Activated T-cell treated with anti-CD3 and anti-CD28 coated beads, Interleukin-2, amount 50 U/mL, for 72 hours (primary cell): ENCODE measurements at places on chromosomes 16 and 17.

- H3K36me3 ChIP-seq = peaks cover 3% of the 10 kb centered on the region
- H3K4me1 ChIP-seq = no peaks in the 10 kb centered on the region
- no peak overlapping the region for H3K27ac ChIP-seq
- no peak overlapping the region for H3K4me3 ChIP-seq
- DNase-seq = no peak
Observed at GRCh38 chr16:62977876-62978275, 941.6 kb upstream of the CDH8 start.

- H3K27me3 ChIP-seq = peaks cover 36% of the 10 kb centered on the region
- no peaks in the 10 kb centered on the region for H3K4me1 ChIP-seq
- H3K4me3 ChIP-seq = no peak overlapping the region
- DNase-seq = no peak
- H3K27ac ChIP-seq = no peak overlapping the region
Observed at GRCh38 chr17:5789528-5789927, 205.2 kb upstream of the NLRP1 start.

DNA sequence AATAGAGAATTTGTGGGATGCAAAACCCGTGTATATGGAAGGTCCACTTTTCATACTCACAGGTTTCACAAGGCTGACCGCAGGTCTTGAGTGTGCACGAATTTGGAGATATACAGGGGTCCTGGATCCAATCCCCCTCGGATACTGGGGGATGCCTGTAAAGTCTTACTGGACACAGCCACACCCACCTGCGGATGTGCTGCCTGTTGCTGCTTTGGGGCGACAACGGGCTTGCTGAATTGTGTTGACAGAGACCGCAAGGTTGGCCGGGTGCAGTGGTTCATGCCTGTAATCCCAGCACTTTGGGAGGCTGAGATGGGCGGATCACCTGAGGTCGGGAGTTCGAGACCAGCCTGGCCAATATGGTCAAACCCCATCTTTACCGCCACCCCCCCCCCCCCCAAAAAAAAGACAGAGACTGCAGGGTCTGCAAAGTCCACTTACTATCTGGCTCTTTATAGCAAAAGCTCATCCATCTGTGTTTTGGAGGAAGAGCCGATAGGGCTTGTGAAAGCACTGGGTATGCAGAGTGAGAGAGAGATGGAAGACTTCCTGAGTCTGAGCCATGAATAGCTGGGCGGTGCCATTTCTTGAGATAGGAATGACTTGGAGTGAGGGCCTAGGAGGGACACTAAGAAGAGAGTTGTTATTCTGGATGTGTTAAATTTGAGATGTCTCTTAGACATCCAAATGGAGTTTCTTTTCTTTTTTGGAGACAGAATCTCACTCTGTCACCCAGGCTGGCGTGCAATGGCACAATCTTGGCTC lies 6.4 kb upstream of the COG1 start:
- no peaks in the 10 kb centered on the region for H3K36me3 ChIP-seq
- H3K27ac ChIP-seq = no peak overlapping the region
- H3K4me1 ChIP-seq = peaks cover 6% of the 10 kb centered on the region
- H3K27me3 ChIP-seq = no peaks in the 10 kb centered on the region
- no peak for DNase-seq

GRCh38 chr17:10121971-10122707 lies 76.3 kb downstream of the GAS7 start:
- peaks cover 42% of the 10 kb centered on the region for H3K4me1 ChIP-seq
- no peak overlapping the region for H3K4me3 ChIP-seq
- no peak for DNase-seq
- H3K27ac ChIP-seq = no peak overlapping the region
- peaks cover 7% of the 10 kb centered on the region for H3K27me3 ChIP-seq

GRCh38 chr16:20203272-20203671 lies 124.0 kb downstream of the GP2 start:
- no peaks in the 10 kb centered on the region for H3K4me1 ChIP-seq
- no peak overlapping the region for H3K27ac ChIP-seq

DNA sequence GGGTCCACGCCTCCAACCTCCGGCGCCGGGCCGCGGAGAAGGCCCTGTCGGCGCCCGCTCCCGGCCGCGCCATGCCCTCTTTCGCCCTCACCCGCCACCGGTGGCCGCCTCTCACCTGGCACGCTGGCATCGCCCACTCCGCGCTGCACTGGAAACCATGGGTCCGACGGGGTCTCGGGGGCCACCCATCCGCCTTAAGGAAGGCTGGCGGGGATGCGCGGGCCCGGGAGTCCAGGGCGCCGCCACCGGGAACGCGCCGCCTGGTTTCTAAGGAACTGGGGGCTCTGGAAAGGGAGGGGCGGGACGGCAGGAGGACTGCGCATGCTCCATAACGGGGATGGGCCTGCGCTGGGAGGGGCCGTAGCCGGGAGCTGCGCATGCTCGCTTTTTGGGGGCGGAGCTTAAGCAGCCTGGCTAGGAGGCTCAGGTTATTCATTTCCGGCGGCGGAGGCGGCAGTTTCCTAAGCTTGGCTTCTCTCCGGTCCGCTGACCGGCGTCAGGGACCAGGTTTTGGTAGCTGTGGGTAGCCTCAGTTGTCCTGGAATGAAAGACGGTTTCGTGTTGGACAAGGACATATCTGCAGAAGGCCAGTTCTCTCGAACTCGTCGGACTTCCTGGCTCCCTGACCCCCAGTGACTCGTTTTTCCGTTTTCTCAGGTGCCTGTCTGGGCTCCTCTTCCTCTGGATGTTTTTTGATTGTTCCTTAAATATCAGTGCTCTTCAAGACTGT lies at the start of gene GFOD2:
Gene GFOD2, minus strand, starts transcription at position 269 of the 730 bp plus-strand sequence. CDS start 33,601 bp downstream, outside the sequence.
- peaks cover 5% of the 10 kb centered on the region for H3K36me3 ChIP-seq
- peak within 1 kb of the TSS; percentile 96 for H3K27ac ChIP-seq
- H3K4me3 ChIP-seq = peak within 1 kb of the TSS; percentile 99
- H3K4me1 ChIP-seq = peaks cover 38% of the 10 kb centered on the region

DNA sequence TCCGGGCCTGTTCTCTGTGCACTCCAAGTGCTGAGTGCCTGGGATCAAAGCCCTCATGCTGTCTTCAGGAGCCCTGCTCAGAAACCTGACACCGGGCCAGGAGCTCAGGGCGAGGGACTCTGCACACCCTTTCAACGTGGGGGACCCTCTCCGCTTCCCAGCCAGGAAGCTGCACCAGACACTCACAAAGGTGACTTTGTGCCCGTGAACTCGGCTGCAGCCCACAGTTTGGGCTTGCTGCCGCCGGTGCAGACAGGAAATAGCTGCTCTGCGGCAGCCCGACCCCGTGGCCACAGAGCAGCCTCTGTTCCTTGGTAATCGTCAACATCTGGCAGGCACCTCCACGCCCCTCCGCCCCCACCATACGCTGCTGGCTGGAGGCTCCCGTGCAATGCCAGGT lies 93.4 kb upstream of the METRNL start:
- no peaks in the 10 kb centered on the region for H3K27me3 ChIP-seq
- H3K27ac ChIP-seq = no peak overlapping the region
- DNase-seq = peak; percentile 65
- peaks cover 21% of the 10 kb centered on the region for H3K4me1 ChIP-seq
- peaks cover 2% of the 10 kb centered on the region for H3K36me3 ChIP-seq

GRCh38 chr16:19485611-19486010 lies 36.3 kb downstream of the GDE1 start:
- H3K27ac ChIP-seq = no peak overlapping the region
- no peak for DNase-seq
- no peaks in the 10 kb centered on the region for H3K27me3 ChIP-seq
- H3K4me3 ChIP-seq = no peak overlapping the region

DNA sequence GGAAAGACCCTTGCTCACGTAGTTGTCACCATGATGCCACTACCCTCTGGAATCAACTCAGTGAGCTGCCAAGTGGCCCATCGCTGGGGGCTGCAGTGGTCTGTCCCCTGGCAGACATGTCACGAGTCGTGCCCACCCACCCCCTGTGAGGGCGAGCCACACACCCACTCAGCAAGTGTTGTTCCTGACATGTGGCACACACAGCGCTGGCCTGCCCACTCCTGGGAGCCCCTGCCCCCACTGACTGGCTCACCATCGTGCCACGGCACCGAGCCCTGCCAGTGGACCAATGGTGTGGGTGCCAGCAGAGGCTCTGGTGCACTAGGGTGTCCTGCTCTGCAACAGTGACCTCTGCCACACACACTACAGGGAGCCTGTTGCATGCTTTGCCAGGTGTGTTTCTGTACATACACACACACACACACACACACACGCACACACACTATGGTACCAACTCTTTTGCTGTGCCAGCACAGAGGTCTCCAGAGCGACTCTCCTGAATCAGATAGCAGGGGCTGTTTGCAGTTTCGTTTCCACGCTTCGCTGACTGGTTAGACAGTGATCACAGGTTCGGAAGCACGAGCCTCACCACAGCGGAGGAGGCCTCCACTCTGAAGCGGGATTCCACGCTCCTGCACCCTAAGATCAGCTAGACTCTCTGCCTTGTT lies 7.7 kb downstream of the RTN4RL1 start:
- H3K4me1 ChIP-seq = peaks cover 8% of the 10 kb centered on the region
- peaks cover 4% of the 10 kb centered on the region for H3K36me3 ChIP-seq
- H3K27ac ChIP-seq = no peak overlapping the region
- DNase-seq = no peak
- H3K27me3 ChIP-seq = peaks cover 31% of the 10 kb centered on the region
- no peak overlapping the region for H3K4me3 ChIP-seq

DNA sequence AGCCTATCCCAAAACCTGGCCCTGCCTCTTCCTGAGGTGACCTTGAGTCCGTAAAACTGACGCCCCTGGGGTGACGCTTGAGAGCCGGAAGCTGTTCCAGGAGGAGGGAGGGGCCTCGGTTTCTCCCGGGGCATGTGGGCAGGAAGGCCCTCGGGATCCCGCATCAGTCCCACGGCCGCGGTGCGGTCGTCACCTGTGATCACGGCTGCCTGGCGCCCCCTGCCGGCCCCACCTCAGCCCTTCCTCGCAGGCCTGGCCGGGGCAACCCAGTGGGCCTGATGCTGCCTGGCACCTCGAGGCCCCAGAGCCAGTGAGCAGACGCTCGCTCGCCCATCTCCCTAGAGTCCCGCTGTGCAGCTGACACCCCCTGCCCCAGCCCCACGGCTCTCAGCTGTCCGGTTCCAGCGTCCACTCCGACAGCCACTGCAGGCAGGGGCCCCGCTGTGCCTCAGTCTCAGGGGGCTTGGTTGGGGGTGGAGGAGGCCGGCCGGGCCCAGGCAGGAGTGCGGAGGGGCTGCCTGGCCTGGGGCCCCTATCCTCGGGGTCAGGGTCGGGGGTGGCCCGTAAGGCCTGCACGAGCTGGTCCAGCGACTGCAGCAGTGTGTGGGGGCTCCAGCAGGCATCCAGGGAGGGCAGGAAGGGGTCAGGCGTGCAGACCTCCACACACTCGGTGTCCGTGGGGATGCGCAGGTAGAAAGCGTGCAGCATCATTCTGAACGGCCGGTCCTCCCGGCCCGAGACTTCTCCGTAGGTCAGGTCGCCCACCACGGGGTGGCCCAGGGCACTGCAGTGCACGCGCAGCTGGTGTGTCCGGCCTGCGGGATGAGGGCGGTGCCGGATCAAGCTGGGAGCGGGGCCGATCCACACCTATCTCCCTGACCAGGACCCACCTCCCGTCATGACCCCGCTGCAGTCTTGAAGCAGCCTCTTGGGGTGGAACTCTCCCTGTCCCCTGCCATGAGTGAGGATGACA lies 2.3 kb downstream of the RPUSD1 start:
- peak; percentile 83 for DNase-seq
- peak overlapping the region; percentile 93 for H3K4me3 ChIP-seq
- no peak overlapping the region for H3K27ac ChIP-seq
- H3K27me3 ChIP-seq = no peaks in the 10 kb centered on the region

- no peaks in the 10 kb centered on the region for H3K27me3 ChIP-seq
- no peak for DNase-seq
- no peak overlapping the region for H3K27ac ChIP-seq
- no peak overlapping the region for H3K4me3 ChIP-seq
- H3K36me3 ChIP-seq = peaks cover 5% of the 10 kb centered on the region
Observed at GRCh38 chr17:78430892-78431691, 52.6 kb downstream of the PGS1 start.
